ENCODE measurements at places on chromosomes 6 and 20.

GRCh38 chr6:27871924-27872638, 40.1 kb downstream of the OR2B2 start:
- DNase-seq, result peak; percentile 67

DNA sequence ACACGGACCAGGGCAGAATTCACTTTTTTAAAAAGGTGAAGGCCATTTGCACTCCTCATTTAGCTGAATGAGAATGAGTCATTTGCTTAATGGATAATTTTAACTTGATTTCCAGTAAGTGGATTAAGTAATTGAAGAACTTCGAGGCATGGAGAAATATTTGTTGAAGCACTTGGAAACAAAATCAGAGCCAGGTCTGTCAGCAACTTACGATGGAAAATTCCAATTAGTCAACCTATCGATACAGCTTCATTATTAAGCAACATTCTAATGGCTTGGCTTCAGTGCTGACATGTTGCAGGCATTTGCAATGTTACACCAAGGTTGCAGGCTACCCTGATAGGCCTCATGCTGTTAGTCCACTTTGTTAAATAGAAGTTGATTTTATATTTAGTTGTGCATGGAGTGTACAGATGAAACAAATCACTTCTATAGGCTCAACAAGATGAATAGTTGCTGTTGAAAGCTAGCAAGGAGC, 423.5 kb upstream of the SLC35B3 start:
- DNase-seq, result no peak

DNA sequence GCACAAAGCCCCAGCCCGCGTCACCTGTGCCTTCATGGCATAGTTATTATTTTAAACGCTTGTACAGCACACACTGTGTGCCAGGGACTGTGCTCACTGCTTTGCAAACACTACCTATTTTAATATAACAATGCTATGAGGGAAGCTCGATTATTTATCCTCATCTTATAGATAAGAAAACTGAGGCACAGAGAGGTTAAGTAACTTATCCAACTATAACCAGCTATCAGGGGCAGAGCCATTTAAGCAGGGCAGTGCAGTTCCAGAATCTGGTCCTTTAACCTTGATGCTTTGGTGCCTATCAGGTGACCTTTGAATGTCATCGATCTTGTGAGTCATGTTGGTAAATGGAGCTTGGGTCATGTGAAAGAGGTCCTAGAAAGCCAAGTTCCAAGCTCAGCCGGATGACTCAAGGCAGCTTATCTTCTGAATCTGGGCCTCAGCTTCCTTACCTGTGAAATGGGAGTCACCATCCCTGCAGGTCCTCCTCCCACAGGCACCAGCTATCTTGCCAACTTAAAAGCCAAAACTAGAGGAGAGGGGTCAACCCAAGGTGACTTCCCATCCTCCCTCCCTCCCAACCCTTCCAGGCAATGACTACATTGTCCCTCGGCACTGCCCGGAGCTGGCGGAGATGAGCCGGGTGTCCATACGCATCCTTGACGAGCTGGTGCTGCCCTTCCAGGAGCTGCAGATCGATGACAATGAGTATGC, 56.4 kb upstream of the TTPAL start:
- DNase-seq, result no peak

DNA sequence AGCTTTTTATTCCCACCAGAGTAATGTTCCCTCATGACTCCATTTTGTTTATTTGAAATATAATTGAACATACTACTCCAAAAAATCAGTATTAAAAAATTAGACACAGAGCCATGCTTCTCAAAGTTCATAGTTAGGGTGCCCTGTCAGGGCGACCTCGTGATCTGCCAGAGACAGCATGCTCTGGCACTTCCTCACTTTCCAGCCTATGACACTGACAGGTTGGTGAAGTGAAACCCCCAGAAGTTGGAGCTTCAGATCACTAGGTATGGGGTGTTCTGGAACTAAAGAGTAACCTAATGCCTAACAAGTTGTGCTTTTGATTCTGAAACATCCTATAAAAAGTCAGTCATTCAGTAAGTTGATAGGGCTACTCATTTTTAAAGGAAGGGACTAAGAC, 93.0 kb downstream of the TBC1D7 start:
- DNase-seq, result no peak

DNA sequence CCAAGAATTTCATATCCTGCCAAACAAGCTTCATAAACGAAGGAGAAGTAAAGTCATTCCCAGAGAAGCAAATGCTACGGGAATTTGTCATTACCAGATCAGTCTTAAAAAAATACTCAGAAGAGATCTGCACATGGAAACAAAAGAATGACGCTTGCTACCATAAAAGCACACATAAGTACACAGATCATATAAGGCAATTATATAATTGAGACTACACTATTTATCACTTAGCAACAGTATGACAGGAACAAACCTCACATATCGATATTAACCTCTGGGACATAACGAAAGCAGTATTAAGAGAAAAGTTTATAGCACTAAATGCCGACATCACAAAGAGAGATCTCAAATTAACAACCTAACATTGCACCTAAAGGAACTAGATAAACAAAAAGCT, 67.6 kb upstream of the TMEM200A start:
- no peak for DNase-seq

GRCh38 chr6:24802271-24803059, 3.7 kb upstream of the ARMH2 start:
- no peak for DNase-seq

DNA sequence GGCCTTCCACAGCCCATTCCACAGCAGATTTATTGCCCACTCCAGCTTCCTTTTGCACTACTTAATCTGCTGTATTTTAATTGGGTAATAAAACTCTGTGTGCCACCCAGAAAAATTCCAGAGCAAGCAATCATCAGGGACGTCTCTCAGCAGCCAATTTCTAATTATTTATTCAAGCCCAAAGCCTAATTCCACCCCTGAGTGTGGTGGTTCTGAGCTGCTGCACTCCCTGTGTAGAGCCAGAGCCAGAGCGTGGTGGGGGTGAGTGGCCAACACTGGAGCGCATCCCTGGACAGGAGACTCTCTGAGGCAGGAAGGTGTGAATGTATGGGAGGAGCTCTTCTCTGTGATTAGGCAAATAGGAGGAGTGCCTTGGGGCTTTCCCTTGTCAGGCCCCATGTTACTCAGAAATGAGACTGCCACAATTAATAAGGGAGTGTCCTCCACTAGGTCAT, 66.1 kb downstream of the CD24 start:
- DNase-seq, result no peak

- DNase-seq, result no peak
These were observed 17.4 kb downstream of the SCGN start for GRCh38 chr6:25669413-25669812.

DNA sequence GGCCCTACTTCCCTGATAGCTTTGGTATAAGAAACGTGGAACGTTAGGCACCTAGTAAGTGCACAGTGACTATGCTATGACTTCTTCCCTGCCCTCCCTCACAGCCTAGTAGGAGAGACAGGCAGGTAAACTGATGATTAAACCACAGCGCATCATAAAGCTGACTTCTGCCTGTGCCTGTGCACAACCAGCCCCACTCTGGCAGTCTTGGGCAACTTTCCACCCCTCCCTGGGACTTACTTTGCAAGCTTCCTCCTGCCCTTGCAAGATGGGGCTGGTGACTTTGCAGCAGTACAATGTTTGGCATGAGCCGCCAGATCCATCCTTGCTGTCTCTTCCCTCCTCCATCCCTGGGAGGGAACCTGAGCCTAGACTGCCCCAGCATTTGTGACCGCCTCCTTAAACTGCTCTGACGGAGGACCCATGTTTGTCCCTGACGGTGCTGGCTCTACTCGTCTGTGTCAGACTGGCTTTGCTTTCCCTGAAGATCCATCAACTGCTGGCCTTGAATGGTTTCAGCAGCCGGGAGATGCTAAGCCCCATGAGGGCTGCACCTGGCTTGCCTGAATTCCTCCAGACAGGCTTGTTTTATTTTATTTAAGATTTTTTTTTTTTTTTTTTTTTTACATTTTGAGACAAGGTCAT, 36.1 kb downstream of the EFCAB8 start:
- no peak for DNase-seq

GRCh38 chr6:42113936-42114636, 28.3 kb downstream of the C6orf132 start:
- no peak for DNase-seq
